ENCODE measurements at places on chromosomes 7 and 10.

GRCh38 chr10:114879093-114879492 is 57.5 kb downstream of the FHIP2A start:
- DNase-seq = no peak

GRCh38 chr10:29613791-29614190 is 21.0 kb downstream of the SVIL start:
- no peak for DNase-seq

DNA sequence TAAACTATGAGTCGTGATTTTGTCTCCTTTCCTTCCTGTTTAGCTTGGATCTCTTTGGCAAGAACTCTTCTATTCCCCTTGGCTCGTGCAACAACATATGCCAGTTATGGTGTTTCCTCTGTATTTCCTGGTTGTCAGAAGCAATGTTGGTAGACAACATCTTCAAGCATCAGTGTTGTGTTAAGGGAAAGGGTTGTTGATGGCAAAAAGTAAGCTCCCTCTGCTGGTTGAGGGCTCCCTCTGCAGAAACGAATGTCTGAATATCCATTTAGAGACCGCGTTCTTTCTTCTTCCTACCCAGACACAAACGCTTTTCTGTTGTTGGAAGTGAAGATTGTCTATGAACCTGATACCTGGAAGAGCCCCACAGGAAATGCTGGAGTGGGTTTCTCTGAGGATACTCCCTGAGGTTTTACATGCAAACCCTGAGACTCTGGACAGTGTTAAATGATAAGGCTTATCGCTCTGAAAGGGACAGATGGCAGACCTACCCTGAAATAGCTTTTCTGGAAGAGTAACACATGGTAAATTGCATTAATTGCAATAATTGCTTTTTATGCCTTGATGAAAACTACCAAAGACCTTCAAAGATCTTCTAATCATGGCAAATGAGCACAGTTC is 23.5 kb upstream of the C1QL3 start:
- DNase-seq = no peak

DNA sequence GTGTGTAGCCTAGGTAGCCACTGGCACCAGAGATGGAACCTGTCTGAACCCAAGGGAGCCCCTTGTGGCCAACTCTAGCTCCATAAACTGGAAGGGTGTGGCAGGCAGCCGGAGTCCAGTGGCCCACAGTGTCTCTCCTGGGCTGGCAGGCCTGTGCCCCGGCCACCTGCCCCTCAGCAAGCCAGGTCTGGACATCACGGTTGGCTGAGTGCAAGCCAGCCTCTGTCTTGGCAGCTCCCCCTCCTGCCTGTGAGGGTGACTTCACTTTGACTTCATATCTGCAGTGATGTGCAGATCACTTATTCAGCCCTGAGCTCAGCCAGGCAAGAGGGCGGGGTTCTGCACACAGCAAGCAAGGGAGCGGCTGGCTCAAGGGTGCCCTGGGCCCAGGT is 1.3 kb upstream of the RET start:
- no peak for DNase-seq

GRCh38 chr10:50635286-50635685 is 11.5 kb upstream of the SGMS1 start:
- no peak for DNase-seq

DNA sequence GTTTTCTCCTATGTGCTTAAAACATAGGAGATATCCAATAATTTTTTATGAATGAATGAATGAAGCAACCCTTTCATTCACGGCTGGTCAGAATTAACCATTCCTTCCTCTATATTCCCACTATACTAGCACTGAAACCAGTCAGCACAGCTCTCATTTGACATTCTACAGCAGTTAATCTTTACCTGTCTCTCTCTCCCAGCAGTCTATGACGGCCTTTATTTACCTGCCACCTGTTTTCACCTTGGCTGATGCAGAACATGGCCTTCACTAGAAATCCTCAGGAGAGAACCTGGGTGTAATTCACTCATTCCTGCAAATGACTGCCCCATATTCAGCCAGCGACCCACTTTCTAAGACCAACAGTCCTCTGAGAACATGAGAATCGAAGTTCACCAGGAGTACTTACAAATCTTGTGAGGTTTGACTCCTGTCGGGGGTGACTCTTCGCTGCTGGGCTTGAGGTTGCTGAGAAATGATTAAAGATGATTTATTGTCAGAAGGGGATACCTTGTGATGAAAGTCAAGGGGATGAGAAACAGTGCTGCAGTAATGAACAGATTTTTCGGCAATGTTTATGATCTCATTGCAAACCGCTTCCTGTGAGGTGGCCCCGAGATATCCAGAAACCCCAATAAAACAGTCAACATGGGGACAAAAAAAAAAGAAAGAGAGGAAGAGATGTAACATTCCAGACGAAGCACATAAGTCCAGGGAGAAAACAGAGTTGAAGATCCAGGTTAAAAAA is 30.9 kb upstream of the PDLIM1 start:
- DNase-seq = no peak

GRCh38 chr7:98281757-98282606 is 496 bp downstream of the BRI3 start:
- DNase-seq = no peak

GRCh38 chr7:11313801-11314200 is 340.1 kb downstream of the PHF14 start:
- DNase-seq = no peak

DNA sequence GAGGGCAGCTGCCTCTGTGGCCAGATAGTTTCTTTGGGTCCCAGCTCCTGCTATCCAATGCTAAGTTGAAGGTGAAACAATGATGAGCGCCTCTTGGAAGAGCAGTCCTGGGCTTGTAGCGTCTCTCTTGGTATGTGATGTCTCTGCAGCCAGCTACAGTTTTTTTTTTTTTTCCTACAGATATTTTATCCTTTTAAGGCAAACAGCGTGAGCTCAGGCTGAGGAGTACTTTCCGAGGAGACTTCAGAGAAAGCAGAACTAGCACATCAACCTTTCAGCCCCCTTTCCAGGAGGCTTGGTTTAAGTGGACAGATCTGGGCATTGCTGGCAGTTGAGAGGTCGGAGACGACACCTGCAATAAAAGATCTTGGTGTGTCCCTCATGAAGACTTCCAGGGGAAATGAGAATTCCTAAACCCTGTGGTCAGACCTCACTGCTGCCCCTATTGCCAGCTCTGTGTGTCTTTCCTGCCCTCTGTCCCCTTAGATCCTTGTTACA is 9.1 kb downstream of the PRKG1 start:
- DNase-seq = no peak

GRCh38 chr7:158494162-158494586 is 93.4 kb downstream of the PTPRN2 start:
- DNase-seq = no peak

DNA sequence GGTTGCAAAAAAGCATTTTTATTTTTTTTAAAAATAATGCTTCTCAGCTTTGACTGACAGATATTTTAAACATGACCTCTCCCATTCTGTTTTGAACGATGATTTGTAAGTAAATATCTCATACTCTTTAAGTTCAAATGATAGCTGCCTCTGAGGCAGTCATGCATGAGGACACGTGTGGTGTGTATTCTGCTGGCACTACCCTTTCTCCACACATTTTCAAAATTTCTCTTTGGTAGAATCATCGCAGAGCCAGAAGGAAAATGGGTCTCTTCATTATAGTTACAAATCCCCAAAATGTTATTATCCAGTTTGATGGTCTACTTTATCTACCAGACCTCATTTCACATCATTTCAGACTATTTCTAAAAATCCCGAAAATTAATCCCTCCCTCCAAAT is 55.1 kb downstream of the FZD1 start:
- DNase-seq = no peak

DNA sequence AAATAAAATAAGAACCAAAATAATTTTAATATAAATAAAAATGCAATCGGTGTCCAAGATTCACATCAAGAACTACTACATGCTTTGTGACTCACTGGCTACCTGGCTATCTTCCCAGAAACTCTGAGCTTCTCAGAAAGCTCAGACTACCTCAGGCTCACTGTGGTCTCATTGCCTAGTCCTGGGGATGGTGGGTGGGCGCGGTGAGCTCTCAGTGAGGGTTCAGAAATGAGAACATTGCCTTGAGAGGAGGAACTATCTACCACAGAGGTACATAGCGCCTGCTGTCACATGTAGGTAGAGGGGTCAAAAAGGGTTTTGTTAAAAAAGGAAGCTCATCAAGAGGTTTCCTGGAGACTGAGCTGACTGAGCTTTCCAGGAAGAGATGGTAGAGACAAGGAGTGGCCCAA is 108.0 kb downstream of the WDFY4 start:
- DNase-seq = no peak

DNA sequence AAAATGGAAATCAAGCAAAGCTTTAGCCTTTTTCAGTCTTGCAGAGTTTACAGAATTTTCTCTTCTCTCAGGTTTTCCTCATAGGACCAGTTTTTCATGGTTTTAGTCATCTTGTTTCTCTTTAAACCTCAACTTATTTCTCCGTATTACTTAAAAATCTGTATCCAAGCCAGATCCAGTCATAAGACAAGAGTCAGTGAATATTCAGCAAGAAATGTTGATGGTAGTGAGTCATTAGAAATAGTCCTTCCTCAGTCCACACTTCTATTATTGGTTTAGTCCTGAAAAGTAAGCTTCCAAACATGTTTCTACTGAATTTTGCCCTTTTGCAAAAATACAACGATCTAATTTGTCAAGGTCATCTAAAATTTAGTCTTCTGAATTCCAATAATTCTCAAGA is 107.0 kb downstream of the VIM start:
- DNase-seq = no peak

DNA sequence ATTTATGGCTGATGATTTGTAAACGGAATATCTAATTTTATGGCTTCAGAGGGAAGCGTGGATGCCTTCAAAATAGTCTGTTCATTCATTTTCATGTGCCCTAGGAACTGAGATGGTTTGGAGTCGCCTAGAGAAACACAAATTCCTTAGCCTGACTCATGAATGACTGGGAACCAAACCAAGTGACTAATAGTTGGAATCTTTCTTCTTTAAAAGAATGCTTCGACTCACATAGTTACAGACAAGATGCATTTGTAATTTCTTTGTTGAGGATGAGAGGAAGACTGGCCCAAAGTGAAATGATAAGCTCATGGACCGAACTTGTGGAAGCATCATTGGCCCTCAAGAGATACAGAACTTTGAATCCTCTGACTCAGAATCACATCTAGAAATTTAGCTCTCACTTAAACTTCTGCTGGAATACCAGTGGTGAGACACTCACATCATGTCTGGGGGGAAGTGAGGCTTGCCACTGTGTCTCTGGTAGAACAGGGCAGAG is 1107.2 kb downstream of the NRG3 start:
- DNase-seq = no peak

GRCh38 chr7:49894543-49894942 is 121.1 kb downstream of the VWC2 start:
- no peak for DNase-seq

- DNase-seq = no peak
These were observed 23.4 kb upstream of the SGCE start for GRCh38 chr7:94679358-94679757.

GRCh38 chr10:131396121-131397050 is 84.9 kb upstream of the TCERG1L start:
- no peak for DNase-seq

DNA sequence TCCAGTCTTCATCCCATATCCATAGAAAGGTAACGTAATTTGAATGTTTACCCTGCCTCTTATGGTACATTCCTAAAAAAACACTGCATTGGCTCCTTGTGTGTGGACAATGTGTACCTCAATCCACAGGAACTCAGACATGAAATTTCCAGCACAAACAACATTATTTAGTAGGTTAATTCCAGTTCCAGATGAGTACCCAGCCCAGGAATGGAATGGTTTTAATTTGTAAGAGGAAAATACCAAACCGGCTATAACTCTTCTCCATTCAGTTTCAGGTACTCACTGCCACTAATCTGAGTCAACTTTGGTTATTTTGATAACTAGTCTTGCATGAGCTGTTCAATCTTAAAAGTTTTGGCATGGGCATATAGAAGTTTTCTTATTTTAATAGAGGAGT is 39.0 kb downstream of the TFPI2 start:
- no peak for DNase-seq

GRCh38 chr7:155811895-155812761 is at the start of gene SHH:
Gene SHH, minus strand, starts transcription at chr7:155812463. Its CDS starts 341 bp downstream, at chr7:155812122.
- no peak for DNase-seq

DNA sequence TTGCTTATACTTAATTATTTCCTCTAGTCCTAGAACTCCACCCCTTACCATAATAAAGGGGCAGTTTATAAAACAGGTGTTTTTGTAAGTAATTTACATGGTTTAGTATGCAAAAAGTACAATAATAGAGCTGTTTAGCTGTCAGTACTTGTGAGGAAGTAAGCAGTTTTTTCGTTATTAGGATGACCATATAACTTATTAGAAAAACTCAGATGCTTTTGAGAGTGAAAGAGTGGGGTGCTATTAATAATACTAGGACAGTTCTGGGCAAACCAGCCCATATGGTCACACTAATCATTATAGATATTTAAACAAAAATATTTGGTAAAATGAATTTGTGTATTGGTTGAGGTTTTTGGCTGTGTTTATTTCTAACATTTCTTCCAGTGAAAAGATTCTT is 201.9 kb upstream of the KAT6B start:
- DNase-seq = no peak

GRCh38 chr10:6917125-6917524 is 337.0 kb upstream of the PRKCQ start:
- no peak for DNase-seq

DNA sequence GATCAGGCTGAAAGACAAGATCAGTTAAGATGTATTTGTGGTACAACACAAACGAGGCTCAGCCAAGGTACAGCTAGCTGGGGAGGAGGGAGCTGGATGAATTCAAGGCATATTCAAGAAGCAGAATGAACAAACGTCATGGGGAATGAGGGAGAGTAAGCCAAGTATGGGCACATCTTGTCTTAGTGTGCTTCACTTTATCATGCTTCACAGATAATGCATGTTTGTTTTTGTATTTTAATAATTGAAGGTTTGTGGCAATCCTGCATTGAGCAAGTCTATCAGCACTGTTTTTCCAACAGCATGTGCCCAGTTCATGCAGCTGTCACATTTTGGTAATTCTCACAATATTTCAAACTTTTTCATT is 135.4 kb downstream of the HIBADH start:
- DNase-seq = no peak

DNA sequence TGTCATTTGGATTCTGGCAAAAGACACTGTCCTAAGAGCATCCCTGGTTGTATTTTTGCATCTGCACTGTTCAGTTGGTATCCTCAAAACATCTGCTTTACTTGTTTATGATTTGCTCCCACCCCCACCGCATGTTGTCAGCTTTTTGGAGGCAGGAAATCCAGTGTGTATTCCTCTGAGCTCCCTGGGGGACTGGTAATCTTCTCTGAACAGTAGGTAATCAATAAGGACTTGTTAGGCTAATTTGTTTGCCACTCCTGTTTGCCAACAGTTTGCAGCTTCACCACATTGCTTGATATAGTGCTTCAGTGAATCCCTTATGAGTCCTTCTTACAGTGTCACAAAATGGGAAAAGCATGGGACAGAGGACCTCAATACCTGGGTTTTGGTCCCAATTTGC is 49.1 kb downstream of the FEZF1 start:
- DNase-seq = no peak

- no peak for DNase-seq
These were observed 42.7 kb downstream of the PRR15 start for GRCh38 chr7:29606287-29606721.

DNA sequence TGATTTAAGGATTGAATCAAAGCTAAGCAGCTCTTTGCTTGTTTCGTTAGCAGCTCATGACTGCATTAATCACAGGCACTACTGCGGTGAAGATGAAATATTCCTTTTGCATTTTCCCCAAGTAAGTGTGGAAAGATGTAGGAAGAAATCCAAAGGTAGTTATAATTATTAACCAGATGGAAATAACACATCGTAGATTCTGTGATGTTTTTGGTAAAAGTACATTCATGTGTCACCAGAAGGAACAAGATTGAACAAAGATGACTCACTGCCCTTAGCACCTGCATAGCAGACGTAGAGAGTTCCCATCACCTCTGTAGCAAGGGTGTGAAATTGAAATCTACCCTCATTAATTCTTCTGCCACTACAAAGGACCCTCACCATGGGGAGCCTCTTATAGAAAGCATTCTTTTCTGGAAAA is 37.1 kb downstream of the SMURF1 start:
- DNase-seq = no peak

All from omental fat pad (tissue), 4 donors.